ENCODE measurements at places on chromosomes 3 and 15.

GRCh38 chr3:108818404-108818803, 4.2 kb upstream of the TRAT1 start:
- peak; percentile 59 for DNase-seq

GRCh38 chr3:27686642-27687041, 35.5 kb downstream of the EOMES start:
- DNase-seq = peak; percentile 38

GRCh38 chr3:190853464-190853863, 9.0 kb downstream of the GMNC start:
- peak; percentile 61 for DNase-seq

DNA sequence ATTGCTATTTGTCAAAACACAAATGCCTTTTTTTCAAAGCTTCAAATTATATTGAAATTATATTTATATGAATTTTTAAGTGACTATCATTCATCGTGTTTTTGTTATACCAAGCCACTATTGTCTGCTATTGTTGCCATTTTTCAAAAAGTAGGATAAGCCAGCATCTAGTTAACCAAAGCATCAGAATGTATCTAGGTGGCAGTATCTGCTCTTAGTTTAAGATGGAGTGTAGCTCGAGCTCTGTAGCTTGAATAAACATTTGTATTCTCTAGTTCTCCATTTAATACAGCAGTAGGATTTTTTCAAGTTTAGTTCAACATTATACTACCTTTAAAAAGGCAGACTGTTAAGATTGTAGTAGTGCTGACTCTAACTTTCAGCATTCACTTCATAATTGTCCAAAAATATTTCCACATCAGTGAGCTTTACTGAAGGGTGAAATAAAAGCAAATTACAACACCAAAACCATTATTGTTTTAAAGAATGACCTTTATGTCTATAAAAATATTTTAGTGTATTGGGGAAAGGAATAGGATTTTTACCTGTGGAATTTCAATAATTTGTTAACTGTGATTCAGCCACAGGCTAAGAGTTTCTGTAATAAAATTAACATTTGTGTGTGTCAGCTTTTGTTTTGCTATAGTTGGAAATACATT, 19.6 kb upstream of the C15orf61 start:
- peak; percentile 25 for DNase-seq

DNA sequence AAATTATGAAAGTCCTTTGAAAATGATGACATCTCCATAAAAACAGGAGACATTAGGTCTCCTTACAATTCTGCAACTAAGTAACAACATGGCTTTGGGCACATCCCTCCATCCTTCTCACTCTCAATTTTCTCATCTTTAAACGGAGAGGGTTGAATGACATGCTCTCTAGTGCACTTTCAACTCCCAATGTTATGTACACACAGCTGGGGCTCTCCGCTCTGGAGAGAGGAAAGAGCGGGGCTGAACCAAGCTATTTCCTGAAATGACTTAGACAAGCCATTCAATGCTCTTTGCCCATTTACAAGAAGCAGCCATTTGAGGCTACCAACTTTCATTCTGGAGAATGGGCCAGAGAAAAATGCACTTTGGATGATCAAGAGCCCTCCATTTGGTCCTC, 144.2 kb upstream of the BNIP2 start:
- no peak for DNase-seq

GRCh38 chr3:77816366-77816765, 776.5 kb downstream of the ROBO2 start:
- DNase-seq = no peak

GRCh38 chr3:180640987-180641386, 38.3 kb downstream of the CCDC39 start:
- DNase-seq = no peak

- peak; percentile 90 for DNase-seq
These were observed 27.2 kb upstream of the PLSCR4 start for GRCh38 chr3:146277953-146278631.

DNA sequence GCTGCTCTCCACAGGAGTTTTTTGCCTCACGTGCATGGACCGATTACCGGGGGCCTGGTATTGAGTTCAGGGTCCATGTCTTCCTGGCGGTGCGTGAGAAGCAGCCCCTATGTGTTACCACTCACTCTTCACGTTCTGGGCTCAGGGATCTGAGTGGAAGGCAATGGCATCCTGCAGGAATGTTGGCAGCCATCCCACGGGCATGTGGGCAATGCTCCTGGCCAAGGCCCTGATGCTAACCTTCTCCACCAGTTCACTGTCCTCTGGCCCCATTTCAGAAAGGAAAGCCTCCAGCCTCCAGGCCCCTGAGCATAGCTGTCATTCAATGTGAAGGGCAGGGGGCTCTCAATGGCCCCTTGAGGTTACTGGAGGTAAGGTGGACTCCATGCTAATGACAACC, 43.0 kb upstream of the KY start:
- no peak for DNase-seq

- DNase-seq = no peak
These were observed 191.3 kb downstream of the FOXP1 start for GRCh38 chr3:71392251-71392650.

DNA sequence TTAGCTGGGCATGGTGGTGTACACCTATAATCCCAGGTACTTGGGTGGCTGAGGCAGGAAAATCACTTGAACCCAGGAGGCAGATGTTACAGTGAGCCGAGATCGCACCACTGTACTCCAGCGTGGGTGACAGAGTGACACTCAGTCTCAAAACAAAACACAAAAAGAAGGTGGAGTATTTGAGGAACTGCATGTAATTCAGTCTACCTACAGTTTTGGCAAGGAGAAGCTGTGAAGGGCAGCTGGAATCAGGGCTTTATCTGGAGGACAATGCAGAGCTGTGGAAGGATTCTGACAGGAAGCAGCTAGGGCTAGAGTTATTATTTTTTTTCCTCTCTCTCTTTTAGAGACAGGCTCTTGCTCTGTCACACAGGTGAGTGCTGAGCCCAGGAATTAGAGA, 6.8 kb downstream of the H1-8 start:
- DNase-seq = no peak

DNA sequence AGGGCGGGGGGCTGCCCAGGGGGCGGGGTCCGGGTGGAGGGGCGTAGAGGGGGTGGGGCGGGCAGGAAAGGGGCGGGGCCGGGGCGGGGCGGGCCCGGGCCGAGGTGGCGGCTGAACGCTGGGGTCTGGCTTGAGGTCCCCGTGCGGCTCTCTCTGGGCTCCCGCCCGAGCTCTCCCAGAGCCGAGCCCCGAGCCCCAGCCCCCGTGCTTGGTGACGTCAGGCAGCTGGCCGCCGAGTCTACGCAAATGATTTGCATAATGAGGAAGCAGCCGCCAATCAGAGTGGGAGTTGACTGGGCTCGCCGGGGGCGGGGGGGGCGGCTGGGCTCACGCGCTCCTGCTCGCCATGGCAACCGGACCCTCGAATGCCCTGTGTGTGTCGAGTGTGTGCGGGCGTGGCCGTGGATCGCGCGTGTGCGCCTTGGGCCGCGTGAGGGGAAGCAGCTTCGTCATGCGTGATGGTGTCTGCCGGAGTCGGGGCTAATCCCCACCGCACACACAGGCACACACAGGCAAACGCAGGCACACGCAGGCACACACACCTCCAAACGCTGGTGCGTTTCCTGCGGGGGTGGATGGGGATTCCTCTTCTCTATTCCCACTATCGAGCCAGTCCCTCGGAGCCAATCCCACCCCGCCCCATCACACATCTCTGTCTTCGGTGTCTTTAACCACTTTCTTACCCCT, at the start of gene CELF6:
Gene CELF6, minus strand, starts transcription at position 173 of the 687 bp plus-strand sequence. CDS start 283 bp downstream, outside the sequence.
- DNase-seq = peak; percentile 56

- DNase-seq = no peak
These were observed 471.2 kb downstream of the NR2F2 start for GRCh38 chr15:96801576-96802150.

All from MCF 10A (cell line).